ENCODE measurements at places on chromosomes 4 and X.

- no peak for DNase-seq
Observed at GRCh38 chr4:48307528-48307927, 33.8 kb upstream of the SLAIN2 start.

GRCh38 chr4:120071192-120071795 lies 4.6 kb upstream of the MAD2L1 start:
- DNase-seq: no peak

GRCh38 chr4:8123389-8123788 lies 35.2 kb downstream of the ABLIM2 start:
- DNase-seq: no peak

GRCh38 chr4:81021142-81021944 lies 9.2 kb upstream of the BMP3 start:
- no peak for DNase-seq

DNA sequence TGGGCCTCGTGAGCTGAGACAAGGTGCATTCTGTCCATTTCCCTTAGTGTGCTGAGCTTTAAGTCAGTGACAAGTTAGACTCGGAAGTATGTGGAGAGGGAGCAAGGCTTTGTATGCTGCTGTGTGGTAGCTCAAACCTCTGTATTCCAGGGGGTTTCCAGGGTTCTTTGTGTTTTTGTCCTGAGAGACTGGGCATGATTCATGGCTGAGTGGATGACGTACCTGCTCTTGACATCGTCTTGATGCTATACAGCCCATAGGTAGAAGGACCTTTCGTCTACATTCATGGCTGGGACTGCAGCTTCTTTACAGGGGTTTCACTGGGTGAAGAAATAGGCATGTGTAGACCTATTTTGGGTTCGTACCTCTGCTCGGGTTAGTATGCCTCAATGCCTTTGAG lies 162.7 kb upstream of the WDR1 start:
- no peak for DNase-seq

DNA sequence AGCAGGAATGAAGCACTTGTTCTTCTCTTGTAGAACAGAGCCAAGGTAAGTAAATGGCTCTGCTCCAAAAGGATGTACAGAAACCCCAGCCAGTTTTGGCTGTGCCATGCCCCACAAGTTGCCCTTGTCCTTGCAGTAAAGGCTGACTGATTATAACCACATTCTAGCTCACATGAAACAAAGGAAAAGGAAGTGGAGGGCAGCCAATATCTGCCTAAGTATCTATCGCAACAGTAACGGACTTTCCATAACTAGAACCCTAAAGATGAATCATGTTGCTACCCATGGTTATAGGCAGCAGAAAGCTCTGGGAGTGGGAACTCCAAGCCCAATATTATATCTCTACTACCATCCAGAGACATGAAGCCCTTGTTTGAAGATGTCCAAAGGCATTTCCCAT lies 95.7 kb downstream of the COMMD8 start:
- DNase-seq: no peak

DNA sequence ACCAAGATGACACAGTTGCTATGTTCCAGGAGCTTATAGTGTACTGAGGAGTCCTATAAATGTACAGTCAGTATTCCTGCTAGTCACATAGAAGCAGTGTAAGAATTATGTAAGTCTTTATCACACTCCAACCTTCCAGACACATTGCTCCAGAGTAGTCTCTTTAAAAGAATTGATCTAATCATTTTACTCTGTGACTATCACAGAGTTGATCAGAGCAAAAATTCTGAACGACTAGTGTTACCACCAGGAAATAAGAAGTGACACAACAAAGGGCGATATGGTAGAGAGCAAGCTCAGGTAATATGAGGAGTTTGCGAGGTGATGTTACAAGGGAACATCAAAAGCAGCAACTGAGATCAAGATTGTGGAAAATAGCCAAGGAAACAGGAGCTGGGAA lies 9.0 kb upstream of the HPF1 start:
- no peak for DNase-seq

- DNase-seq: no peak
Observed at GRCh38 chr4:141047228-141047884, 85.9 kb downstream of the RNF150 start.

GRCh38 chrX:153494541-153495361 lies at the start of gene BGN:
Gene BGN (plus strand): TSS chrX:153494980. CDS start chrX:153504632, 9,652 bp downstream.
- DNase-seq: peak; percentile 51

DNA sequence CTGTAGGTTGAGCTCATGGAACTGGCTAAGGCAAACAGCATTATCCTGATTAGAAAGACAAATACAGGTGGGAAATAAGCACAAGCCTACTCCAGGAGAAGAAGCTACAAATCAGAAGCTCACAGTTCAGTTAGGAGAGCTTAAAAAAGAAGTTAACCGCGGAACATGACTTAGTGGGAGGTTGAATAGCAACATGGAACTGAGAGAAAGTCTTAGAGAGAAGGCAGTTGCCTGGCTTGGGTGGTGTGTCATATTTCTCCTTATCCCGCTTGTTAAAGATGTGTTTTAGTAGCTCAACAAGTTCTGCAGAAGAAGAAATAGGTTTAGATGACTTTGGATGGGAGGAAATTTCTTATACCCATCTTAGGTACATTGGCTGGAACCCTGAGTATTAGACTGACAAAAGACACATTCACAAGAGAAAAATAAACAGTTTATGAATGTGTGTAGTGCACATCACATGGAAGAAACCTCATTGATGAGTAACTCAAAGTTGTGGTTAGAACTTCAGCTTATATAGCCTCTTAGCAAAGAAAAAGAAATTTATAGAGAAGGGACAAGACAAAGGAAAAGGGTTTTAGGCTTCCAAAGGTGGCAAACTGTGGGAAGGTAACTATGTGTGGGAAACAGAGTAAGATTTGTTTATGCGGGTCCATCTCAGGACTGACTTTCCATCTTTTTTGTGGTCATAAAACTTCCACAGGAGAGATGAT lies 37.4 kb upstream of the RXFP1 start:
- no peak for DNase-seq

Measured in nucleus accumbens (tissue), 56 donors.